ENCODE measurements at places on chromosomes 4 and X. TPM values are rescaled to one million over a fixed set of nuclear protein-coding genes. Genes with fewer than 3 reads are reported as not detected.

Gene ANAPC10
- total RNA-seq, result 26.1 TPM

Gene PPEF2
- not detected for total RNA-seq

GRCh38 chr4:173401063-173401462 lies 2.1 kb upstream of the SCRG1 start:
- no peaks in the 10 kb centered on the region for H3K27me3 ChIP-seq
- DNase-seq, result no peak
- H3K27ac ChIP-seq, result no peak overlapping the region
- no peaks in the 10 kb centered on the region for H3K36me3 ChIP-seq

DNA sequence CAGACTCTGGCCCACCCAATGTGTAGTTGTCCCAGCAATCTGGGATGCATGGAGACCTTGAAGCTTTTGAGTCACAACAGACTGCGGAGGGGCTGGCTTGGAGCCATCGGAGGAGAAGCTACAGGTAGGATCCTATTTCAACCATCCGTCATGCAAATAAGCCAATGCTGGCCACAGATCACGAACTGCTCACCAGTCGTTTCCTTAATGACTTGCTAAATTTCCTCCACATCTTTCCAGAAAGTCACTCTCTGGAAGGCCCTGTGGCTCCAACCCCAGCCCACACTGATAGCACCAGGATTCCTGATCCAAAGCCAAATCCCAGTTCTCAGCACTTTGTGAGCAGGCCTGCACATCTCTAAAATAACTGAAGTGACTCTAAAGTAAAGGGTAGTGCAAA lies 321.3 kb downstream of the RAB28 start:
- no peaks in the 10 kb centered on the region for H3K36me3 ChIP-seq
- H3K4me1 ChIP-seq, result peaks cover 3% of the 10 kb centered on the region
- DNase-seq, result peak; percentile 40
- no peak overlapping the region for H3K27ac ChIP-seq

DNA sequence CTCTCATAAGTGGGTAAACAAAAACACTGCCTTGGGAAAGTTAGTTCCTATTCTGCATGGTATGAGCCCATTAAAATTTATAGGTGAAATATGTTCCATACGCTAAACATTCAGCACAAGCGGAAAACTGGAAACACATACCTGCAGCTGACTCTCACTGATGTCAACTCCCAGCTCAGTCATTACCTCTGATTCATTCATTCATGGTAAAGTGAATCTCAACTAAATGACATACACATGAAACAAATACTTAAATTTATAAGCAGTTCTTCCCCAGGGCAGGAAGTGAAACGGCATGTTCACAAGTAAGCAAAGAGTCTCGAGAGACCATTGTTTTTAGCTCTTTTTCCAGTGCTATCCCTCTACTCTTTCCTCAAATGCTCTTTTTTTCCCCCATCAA lies 1.6 kb downstream of the SLC10A6 start:
- no peaks in the 10 kb centered on the region for H3K36me3 ChIP-seq
- H3K4me3 ChIP-seq, result no peak overlapping the region
- H3K27me3 ChIP-seq, result no peaks in the 10 kb centered on the region
- no peak for DNase-seq

Measured in H9 (cell line).